ENCODE measurements at places on chromosomes 5 and 9.

DNA sequence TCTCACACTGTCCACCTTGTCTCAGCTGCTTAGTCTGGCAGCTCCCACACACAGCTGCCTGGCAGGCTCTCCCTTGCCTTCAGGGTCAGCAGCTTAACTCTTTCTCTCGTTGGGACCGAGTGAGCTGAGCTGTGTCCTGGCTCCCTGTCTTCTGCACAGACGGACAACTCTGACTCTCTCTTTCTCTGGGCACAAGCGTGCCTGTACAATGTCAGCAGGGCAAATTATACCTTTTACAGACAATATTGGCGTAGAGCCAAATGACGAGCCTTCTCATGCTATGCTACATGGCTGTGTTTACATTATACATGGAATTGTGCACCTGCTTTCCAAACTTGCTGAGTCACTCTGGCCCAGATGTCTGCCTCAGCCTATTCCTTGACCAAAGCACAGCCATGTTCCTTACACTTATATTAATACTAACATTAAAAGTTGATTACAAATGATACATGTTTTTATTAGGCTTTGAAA lies 188.6 kb downstream of the CYLC2 start:
- peak; percentile 40 for DNase-seq

DNA sequence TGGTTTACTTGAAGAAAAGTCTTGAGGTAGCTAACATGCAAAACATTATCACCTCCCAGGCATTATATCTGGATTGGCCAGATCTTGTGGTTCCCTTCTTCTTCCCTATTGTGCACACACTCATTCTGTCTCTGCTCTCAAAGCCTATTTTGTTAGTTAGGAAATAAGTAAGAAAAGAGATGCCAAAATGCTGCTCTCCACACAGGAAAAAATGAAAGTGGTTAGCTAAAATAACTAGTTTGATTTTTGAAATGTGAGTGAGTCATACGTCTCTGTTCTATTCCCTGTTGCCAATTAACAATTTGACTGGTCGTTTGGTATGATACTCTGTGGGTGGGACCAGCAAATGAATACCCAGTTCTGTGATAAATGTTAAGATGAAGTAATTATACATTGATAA lies 28.1 kb downstream of the LMNB1 start:
- no peak for DNase-seq

DNA sequence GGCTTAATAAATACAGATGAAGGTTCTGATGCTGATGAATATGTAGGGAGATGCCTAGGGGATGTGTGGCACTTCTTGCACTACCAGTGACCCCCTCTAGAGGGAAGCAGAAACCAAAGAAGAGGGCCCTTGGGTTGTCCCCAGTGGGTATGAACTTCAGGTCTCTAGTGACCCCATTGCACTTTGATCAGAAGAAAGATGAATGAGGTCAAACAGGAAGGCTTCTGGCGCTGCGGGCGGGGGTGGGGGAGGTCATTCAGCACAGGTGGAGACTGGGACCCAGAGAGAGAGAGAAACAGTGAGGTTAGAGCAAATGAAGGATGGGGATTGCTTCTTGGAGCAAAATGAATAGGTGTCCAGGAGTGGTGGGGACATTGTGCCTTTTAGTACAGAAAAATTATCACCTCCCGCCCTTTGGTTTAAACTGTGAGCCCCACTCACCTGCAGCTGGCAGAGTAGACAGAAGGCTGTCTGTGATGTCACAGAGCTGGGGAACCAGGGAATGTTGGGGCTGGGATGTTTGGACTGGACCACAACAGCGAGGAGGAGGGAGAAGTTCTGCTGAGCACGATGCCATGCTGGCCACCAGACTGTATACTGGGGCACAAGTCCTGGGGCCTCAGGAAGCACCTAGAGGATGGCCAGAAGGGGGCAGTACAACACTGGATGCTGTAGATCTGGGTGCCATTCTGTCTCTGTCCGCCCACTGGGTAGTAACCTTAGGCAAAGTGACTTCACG lies at the start of gene TEX48:
TSS of gene TEX48 (minus strand) at position 599 of the 739 bp plus-strand sequence. CDS start 10,469 bp downstream, outside the sequence.
- DNase-seq, result peak; percentile 51

- no peak for DNase-seq
These were observed 50.5 kb upstream of the MAMDC2 start for GRCh38 chr9:69993110-69993509.

DNA sequence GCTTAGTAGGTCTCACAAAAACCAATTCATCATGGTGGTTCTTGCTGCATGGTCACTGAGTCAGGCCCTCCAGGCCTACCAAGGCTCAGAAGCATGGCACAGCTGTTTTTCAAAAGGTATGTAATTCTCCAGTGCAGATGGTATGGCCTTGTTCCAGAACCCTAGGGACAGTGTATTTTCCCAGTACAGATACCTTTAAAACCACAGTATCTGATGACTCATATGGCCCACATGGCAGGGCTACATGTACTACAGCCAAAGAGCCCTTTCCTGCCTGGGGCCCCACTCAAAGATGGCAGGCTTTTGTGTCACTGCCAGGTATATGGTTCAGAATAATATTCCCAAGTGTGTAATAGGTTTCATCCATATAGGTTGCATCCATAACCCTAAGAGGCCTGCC lies 16.5 kb downstream of the CSF2 start:
- peak; percentile 68 for DNase-seq

GRCh38 chr5:31270396-31270795 lies 76.9 kb downstream of the CDH6 start:
- no peak for DNase-seq

DNA sequence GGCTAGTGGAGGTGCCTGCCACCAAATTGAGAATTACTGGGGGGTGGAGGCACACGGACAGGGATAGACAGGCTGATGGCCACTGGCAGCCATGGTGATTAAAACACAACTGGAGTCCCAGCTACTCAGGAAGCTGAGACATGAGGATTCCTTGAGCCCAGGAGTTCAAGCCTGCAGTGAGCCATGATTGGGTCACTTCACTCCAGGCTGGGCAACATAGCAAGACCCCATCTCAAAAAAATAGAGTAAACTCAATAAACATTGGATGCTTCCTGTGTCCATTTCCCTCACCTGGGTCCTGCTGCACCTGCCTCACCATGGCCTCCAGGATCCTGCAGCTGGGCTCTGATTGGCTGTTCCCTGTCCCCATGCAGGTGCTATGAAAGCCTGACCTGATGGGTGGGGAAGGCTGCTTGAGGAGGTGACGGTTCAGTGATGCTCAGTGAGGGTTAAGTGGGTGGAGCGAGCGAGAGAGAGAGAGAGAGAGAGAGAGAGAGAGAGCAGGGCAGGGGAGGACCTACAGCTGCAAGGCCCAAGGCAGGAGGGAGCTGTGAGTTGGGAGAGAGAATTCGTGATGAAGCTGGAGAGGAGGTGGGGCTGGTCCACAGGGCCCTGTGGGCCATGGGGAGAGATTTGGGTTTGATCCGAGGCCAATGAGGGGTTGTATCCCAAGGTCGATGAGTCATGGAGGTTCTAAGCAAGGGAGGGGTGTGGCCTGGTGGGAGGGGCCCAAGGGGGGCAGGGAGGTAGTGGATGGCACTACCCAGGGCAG lies 36.7 kb upstream of the FUBP3 start:
- no peak for DNase-seq

GRCh38 chr5:56910210-56910965 lies 992 bp downstream of the SETD9 start:
- no peak for DNase-seq

GRCh38 chr5:79416499-79416898 lies 97.4 kb downstream of the HOMER1 start:
- DNase-seq, result no peak

- no peak for DNase-seq
These were observed 689 bp downstream of the CNTRL start for GRCh38 chr9:121075251-121076036.

DNA sequence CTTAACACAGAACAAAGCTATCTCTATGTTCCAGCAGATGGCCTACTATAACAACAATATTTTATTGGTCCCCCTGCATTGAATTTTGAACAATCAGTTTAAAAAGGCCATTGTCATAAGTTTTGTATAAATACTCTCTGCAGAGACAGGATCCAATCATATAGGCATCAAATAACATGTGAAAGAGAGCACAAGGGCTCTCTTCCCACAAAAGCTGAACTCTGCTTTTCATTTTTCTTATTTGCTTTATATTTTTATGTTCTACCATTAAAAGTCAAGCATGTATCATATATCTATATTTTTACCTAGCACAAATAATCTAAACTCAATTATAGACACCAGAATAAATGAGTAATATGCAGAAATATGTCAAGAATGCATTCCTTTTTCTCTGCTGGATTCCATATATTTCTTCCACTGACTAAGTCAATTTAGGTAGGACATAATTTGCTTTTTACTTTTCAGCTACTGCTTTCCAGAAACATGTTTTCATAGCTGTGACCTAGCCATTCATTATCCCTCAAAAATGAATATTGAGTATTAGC lies 143.6 kb downstream of the CDH9 start:
- no peak for DNase-seq

DNA sequence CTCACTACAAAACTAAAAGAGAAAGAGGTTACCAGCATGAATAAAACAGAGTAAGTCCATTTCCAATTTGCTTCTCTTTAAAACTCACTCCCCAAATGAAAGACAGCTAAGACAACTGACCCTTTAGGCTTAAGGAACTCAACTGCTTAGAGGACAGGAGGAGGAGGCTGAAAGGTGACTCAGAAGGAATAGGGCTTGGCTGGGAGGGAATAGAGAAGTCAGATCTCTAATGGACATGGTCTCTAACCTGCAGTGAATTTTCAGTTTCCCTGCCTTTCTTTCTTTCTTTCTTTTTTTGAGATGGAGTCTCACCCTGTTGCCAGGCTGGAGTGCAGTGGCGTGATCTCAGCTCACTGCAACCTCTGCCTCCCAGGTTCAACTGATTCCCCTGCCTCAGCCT lies 261.8 kb upstream of the CLINT1 start:
- DNase-seq, result no peak

GRCh38 chr5:121693864-121694263 lies 157.8 kb upstream of the FTMT start:
- no peak for DNase-seq

- no peak for DNase-seq
These were observed 764.3 kb downstream of the MTRR start for GRCh38 chr5:8633259-8633658.

DNA sequence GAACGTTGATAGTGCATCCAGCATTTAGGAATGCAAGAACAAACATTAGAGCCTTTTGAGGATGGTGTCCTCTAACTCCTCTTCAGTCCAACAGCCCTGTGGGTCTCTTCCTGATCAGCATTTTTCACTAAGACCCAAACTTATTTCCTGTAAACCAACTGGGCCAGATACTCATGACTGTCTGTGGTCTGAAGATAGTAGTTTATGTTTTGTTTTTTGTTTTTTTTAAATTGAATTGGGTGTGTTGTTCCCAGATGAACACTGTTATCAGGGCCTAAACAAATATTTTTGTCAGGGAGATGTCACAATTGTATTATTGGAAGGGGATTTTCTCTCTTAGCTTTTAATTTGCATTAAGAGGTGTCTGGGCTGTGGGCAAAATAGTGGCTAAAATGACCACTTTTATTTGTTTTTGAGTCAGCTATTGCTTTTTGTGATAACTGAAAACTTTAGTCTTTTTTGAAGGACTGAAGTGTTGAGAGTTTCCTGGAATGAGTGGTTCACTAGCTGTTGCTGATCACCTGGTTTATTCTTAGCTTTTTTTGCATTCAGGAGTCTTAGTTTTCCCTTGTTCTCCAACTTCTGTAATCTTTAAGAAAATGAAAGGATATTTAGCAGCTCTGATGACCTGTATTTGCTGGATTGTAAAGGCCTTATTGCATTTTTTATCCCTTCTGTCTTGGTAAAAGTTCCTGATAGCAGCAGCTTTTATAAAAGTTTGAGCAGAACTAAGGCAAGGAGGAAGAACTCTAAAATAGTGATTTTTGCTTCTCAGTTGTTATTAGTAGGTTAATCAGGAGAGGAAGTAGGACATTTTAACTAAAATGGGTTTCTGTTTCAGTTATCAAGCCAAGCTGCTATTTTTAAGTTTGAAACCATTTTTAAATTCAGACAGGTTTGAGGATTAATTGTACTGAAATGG lies 5.5 kb downstream of the MAN2A1 start:
- DNase-seq, result no peak

DNA sequence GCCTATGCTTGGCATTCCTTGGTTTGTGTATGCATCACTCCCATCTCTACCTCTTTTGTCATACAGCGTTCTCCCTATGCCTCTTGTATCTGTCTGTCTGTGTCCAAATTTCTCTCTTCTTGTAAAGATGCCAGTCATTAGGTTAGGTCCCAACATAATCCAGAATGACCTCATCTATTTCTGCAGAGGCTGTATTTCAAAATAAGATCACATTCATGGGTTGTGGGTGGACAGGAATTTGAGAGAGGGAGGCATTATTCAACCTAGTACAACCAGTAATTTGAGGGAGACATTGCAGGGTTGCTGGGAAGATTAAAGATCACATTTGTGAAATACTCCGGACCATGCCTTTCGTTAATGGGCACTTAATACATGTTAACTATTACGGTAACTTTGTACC lies 155.0 kb downstream of the MAN2A1 start:
- DNase-seq, result no peak

DNA sequence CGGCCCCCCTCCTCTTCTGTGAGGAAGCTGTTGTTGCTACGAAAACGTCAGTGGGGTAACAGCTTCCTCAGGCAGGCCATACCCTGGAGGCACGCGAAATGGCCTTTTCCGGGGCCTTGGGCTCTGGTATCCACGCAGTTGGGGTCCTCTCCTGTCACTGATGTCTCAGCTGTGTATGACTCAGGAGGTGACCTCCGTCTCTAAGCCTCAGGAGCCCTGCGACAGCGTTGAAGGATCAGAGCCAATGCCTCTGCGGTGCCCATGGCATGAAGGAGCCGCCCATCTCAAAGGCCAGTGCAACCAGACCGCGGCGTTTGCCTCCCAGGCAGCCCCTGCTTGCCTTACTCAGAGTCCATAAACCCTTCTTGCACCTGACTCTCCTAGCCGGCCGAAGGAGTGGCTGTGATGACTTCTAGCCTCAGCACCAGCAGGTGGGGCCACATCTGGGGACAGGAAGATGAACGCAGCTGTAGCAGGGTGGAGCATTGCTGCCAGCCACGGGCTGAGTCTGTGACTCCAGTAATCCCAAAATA lies 1.0 kb upstream of the MXD3 start:
- no peak for DNase-seq

- DNase-seq, result no peak
These were observed 148.7 kb upstream of the RANBP3L start for GRCh38 chr5:36450229-36451014.

GRCh38 chr5:77546-77945 lies 14.4 kb upstream of the PLEKHG4B start:
- no peak for DNase-seq

GRCh38 chr5:74839229-74839628 lies 27.0 kb downstream of the FAM169A start:
- DNase-seq, result no peak

All from epithelial cell of prostate (primary cell).